ENCODE measurements at places on chromosomes 2 and 18. TPM values are rescaled to one million over a fixed set of nuclear protein-coding genes. Genes with fewer than 3 reads are reported as not detected.

The CD226 gene
- 0.14 TPM for polyA plus RNA-seq

The CCL20 gene
- 0.60 TPM for polyA plus RNA-seq

The SCYGR4 gene
- not detected for polyA plus RNA-seq

The CCDC85A gene
- 0.02 TPM for polyA plus RNA-seq

The SRD5A2 gene
- not detected for polyA plus RNA-seq

The ALK gene
- not detected for polyA plus RNA-seq

The COL4A3 gene
- 0.12 TPM for polyA plus RNA-seq

The GLB1L gene
- polyA plus RNA-seq: 5.5 TPM

The TCF4 gene
- polyA plus RNA-seq: 1.1 TPM

The FARP2 gene
- 8.6 TPM for polyA plus RNA-seq

The ZNG1B gene
- 23.9 TPM for polyA plus RNA-seq

All from foreskin keratinocyte (primary cell).